ENCODE measurements at places on chromosomes 7 and 10. TPM values are rescaled to one million over a fixed set of nuclear protein-coding genes. Genes with fewer than 3 reads are reported as not detected.

DNA sequence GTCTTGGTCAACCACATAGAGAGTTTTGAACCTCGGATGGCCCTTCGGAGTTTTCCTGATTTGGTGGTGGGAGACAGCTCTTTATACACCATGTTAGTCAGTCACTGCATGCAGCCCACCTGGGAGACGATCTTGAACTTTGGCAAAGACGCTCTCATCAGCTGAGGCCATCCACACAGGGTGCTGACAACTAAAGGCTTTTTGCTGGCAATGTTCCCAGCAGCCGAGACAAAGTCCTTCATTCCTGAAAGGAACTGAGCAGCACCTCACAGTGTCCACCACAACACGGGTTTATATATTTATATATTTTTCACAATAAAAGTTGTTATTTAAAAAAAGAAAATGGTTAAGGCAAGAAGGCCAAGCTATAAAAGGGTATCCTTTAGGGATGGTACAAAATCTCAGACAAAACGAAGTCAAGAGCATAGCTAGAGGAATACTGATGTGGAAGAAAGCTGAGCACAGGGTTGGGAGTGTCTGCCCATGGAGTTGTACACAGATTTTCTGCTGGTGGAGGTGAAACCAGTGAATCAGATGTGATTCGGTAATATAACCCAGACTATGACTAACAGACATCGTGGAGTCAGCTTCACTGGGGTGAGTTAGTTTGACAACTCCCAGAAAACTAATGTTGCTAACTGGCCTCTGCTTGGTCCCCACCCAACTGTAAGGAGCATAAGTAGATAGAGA lies 27.4 kb upstream of the CAPZA2 start:
- DNase-seq = no peak

MYL10 gene
- total RNA-seq = not detected

- no peak for DNase-seq
Measured at GRCh38 chr10:30038781-30039536, 20.4 kb downstream of the JCAD start.

DNA sequence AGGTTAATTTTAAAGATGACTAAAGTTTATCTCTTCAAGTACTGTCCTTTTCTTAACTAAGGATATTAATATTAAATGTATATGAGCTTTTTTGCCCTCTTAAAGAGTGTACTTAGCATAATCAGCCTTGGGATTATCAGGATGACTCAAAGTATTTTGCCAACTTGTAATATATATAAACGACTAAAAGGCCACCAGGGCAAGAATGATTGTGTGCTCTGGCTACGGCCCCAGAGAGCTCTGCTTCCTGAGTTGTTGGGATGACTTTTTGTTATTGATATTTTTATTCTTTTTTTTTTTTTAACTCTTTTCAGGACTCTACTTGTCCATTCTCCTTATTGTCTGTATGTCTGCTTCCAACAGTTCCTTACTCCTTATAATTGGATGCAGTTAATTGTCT lies 14.8 kb upstream of the CHRM2 start:
- DNase-seq = no peak

DNA sequence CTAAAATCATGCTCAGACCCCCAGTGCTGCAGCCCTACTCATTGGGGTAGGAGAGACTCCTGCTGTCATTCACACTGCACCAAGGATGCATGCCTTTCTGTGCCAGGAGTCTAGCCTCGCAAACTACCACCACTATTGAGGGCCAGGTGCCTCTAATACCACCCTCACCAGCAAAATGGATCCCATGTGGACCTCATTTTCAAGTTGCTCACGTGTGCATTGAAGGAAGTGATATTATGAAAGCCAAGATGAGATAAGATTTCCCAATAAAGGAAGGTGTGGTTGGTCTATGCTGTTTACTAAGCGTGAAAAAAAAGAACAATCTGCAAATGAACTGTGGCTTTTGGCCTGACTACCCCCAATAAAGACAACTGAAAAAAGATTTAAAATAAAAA lies 7.2 kb upstream of the LAMTOR4 start:
- DNase-seq = no peak

GRCh38 chr10:110698782-110699201 lies 54.7 kb downstream of the RBM20 start:
- DNase-seq = no peak

- DNase-seq = no peak
Measured at GRCh38 chr7:26587536-26587935, 276.9 kb downstream of the SKAP2 start.

- no peak for DNase-seq
Measured at GRCh38 chr7:25790963-25791362, 361.0 kb upstream of the NFE2L3 start.

PNLIPRP3 gene
- not detected for total RNA-seq

TFPI2 gene
- total RNA-seq = 5.8 TPM

DNA sequence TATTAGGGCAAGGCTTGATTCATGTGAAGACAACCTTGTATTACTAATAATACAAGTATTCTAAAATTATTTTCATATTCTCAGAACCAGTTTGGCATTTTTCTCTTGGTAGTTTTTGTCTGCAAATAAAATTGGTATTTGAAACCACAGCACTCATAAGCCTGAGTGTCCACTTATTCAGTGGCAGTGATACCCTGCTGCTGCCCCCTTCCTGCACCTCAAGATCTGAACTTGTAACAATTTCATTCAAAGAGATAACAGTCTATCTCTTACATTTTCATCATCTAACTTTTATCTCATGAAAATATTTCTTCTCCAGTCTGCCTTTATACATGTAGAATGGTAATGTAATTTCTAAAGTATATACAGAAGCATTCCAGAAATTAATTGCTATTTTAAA lies 9.3 kb downstream of the TFAM start:
- DNase-seq = no peak

CFAP70 gene
- 0.94 TPM for total RNA-seq

AASS gene
- 42.4 TPM for total RNA-seq

DNA sequence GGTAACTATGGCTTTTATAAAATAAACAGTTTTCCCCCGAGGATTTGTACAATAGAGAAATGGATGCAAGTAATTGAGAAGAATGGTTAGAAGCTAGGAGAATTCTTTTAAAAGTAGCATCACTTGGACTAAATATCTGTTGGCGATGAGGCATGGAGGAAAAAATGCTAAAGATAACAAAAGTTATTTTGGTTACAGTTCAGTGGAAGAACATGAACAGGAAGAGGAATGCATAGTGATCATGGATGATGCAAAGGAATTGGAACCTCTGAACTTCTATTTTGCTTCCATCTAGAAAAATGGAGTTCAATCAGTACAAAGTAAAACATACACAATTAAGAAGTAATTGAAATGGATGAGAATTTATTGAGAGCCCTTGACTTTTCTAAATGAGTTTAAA lies 32.9 kb downstream of the ENTPD1 start:
- no peak for DNase-seq

DNA sequence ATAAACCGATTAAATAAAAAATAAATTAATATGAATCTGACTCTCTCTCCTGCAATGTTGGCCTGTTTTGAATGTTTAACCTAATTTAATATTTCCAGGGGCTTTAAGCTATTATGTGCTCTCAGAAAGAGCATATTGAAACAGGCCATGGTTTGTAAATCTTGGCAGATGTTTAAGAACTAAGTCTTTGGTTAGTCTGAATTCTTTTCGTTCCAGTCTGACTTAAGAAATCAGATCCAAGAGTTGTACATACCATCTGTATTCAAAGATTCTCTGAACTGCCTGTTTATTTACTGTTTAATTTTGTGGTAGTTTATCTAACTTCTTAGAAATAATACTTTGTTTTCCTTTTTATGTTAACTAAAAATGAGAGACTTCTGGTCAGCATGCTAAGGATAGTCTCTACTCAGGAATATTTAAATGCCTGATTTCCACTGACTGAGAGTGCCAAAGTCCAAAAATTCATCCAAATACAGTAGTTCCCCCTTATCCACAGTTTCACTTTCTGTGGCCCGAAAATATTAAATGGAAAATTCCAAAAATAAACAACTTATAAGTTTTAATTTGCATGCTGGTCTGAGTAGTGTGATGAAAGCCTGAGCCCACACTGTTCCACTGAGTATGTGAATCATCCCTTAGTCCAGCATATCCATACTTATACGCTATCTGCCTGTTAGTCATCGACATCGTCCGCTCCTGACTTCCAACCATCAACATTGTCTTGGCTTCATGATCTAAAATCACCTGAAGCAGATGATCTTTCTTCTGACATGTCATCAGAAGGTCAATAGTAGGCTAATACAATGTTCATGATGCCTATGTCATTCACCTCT lies 238.1 kb upstream of the CSTF2T start:
- no peak for DNase-seq

GRCh38 chr7:48148311-48148710 lies 22.9 kb upstream of the ABCA13 start:
- DNase-seq = no peak

TRIM50 gene
- total RNA-seq = 2.2 TPM

- no peak for DNase-seq
Measured at GRCh38 chr10:78148961-78149612, 115.4 kb downstream of the RPS24 start.

DNA sequence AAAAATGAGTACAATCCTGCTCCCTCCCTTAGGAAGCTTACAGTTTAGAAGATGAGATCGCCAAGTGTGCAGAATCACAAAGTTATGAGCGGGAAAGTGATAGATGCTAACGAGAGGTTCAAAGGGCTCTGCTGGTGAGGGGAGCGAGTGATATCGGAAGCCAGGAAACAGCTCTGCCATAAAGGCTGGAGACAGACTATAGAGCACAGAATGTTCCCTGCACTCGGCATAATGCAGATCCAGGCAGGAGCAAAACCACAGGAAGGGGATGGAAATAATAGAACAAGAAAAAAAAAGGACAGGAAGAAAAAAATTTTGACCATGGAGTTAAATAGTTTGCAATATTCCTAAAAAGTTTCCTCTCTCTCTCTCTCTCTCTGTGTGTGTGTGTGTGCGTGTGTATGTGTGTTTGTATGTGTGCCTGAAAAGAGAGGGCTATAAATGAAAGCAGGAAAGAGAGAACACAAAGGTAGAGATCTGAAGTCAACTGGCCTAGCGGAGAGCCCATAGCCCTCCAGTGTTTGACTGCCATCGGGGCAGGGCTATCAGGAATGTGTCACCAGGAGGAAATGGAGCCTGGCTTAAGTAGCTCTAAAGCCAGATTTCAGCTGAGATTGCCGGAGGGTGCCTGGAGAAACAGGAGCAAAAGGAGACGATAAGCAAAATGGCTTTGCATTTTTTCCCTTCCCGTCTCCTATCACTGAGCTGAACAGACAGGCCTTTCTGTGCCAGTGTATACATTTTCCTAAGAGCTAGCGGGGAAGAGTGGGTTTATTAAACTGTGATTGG lies 175.8 kb upstream of the LYZL1 start:
- DNase-seq = no peak

GRCh38 chr10:101624526-101625102 lies 36.5 kb downstream of the DPCD start:
- DNase-seq = no peak

DNA sequence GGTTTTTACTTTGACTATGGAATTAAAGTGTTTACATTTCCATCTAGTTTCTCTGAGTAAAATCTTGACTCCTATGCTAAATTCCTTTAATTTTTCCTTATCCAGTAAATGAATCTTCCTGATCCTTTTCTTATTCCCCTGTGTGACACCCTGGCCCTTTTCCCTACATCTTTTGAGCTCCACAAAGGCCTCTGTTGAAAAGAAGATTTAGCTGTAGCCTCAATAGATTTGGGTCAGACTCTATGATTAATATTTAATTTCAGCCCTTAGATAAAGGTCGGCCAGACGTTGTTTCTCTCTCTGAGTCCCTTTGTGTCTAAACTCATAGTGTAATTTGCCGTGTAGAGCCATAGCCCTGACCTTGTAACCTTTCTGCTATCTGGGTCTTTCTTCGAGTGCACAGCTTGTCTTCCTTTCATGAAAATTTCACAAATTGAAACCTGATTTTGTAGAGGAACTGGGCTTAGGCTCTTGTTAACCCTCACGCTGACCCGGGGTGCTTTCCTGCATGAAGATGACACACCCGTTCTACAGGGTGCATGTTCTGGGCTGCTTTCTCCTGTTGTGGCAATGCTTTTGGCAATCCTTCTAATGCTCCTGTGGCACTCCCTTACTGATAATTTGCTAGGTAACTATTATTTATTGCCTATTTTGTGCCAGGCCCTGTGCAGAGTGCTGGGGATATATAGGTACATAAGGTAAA lies 21.2 kb downstream of the LSMEM1 start:
- DNase-seq = no peak

DNA sequence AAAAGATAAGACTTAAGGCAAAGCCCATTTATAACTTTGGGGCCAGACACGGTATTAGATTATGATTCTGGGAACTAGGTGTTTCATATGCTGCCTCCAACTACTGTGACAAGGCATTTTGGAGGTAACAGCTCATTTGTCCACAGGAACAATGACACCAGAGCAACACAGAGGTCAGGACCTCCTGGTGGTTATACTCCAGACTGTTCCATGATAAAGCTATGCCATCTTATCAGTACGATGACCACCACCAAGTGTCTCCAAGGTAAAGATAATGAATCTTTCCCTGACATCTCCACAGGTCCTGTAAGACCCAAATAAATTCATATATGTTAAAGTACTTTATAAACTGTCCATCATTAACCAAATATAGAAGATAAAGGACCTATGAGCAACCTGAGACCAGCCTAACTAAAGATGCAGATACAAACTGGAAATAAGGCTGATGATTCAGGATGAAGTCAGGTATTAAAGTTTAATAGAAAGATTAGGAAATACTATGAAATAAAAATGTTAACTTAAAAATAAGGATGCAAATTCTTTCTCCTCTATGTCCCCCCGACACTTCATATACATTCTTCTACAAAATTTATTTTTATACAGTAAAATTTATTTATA lies 26.2 kb downstream of the CUL2 start:
- no peak for DNase-seq

BHLHA15 gene
- total RNA-seq = not detected

CACNB2 gene
- total RNA-seq = 14.6 TPM

Measured in aorta (tissue), 5 donors.